Stimulated activated CD4-positive, alpha-beta T cell treated with anti-CD3 and anti-CD28 coated beads, Interleukin-1b, Interleukin-23, amount 100 ng/mL, for 1 hour (primary cell): ENCODE measurements at places on chromosomes 11 and 22.

GRCh38 chr22:28426346-28427132 lies 253.1 kb downstream of the TTC28 start:
- no peak for DNase-seq

- no peak for DNase-seq
Measured at GRCh38 chr11:93541884-93542810, 1.0 kb downstream of the SMCO4 start.

GRCh38 chr11:73312851-73313327 lies 4.8 kb downstream of the ARHGEF17 start:
- DNase-seq = no peak

DNA sequence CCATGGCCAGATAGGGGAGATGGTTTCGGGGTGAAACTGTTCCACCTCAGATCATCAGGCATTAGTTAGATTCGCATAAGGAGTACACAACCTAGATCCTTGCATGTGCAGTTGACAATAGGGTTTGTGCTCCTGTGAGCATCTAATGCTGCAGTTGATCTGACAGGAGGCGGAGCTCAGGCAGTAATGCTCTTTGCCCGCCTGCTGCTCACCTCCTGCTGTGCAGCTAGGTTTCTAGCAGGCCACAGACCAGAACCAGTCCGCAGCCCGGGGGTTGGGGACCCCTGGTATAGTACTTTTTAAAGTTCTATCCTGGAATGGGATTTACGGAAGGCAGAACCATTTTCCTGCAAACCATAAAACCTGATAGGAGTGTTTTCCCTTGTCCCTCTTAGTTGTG lies 54.6 kb downstream of the POLD3 start:
- no peak for DNase-seq

GRCh38 chr11:27464909-27465308 lies 7.7 kb downstream of the LGR4 start:
- no peak for DNase-seq

GRCh38 chr11:35090125-35090524 lies 48.8 kb upstream of the CD44 start:
- no peak for DNase-seq

DNA sequence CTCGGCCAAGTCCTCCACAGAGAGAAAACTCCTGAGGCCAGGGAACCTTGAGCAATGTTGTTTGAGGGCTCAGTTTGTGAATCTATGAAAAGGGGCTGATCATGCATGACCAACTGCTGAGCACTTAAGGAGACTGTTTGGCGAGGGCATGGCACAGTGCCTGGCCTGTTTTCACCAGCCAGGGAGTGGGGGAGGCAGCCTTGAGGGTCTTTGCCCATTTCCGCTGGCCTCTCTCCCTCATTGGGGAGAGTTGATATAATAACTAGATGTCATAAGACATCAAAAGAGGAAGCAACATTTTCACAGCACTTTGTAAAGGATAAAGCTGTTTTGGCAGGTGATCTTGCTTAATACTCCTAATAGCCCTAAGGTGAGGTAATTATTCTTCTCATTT lies 110.6 kb downstream of the TP53I11 start:
- no peak for DNase-seq

GRCh38 chr11:31422703-31423102 lies 53.0 kb downstream of the DNAJC24 start:
- no peak for DNase-seq

DNA sequence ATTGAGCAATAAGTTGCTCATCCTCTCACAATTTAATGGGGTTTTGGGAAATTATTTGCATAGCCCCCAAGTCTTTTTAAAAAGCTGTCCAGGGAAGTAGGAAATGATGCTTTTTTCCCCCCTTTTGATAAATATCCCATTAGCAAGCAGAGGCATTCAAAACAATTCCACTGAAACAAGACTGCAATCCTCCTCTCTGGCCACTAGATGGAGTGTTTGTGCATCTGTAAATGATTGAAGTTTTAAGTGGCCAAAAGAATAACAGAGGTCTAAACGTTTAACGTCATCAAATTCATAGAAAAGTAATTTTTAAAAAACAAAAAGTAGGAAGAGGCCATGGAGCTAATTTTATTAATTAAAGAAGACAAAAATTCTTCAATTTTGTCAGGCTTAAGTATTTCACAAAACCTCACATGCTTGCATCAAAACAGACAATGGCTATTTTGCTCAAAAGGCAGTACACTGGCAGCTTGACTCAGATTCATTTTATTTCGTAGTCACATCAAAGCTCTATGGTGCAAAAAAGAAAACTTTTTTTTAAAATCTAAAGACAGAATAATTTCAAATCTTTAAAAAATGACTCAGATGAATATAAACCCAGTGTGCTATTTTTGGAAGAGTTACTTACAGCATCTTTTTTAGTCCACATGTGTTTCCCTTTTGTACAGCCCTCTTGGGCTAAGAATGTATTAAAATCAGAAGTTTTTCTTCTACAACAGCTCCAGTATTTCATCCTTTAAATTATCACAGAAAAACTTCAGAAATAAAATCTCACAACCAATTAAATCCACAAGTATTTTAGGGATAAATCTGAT lies 17.8 kb downstream of the CHORDC1 start:
- no peak for DNase-seq

DNA sequence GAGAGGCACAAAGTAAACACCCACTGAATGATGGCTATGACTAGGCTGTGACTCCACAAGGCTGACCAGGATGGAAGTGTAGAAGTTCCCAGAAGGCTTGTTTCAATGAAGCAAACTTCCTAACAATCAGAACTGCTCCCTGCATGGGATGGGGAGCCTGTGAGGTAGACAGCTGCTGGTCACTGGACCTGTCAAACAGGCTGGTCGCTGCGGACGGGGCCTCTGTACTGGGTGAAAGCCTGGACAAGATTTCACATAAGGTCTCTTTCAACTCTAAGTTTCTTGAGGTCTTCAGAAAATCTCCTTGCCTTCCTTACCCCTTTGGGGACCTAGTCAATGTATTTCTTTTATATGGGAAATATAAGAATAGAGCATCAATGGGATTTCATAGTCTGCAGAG lies 438.2 kb downstream of the BUD13 start:
- no peak for DNase-seq

- no peak for DNase-seq
Measured at GRCh38 chr22:41395531-41396240, 13.9 kb downstream of the TEF start.

DNA sequence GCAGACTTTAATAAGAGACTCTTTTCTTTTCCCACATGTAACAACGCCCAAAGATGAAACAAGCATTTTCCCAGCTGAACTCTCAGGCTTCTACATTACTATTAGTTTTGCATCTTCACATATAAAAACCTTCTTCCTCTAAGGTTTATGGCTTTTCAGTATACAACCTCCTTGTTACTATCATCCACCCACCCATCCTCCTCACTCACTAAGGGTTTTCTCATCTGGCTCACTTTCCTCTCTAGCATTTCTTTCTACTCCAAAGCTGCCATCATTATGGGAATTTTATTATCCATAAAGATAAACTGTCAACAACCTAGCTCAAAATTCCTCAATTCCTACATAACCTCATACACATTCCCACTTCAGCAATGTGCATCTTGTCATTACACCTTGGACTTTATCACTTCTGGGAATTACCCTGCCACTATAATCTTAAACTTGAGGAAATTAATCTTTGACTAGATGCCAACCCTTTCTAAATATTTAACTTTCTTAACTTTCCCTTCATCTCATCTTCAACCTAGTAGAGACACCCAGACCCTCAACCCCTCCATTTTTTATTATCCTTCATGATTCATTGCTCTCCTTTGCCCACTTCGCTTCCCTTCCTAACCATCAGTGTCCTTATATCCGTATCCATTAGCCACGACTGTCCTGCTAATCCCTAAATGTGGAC lies 30.9 kb downstream of the MTMR2 start:
- DNase-seq = no peak

DNA sequence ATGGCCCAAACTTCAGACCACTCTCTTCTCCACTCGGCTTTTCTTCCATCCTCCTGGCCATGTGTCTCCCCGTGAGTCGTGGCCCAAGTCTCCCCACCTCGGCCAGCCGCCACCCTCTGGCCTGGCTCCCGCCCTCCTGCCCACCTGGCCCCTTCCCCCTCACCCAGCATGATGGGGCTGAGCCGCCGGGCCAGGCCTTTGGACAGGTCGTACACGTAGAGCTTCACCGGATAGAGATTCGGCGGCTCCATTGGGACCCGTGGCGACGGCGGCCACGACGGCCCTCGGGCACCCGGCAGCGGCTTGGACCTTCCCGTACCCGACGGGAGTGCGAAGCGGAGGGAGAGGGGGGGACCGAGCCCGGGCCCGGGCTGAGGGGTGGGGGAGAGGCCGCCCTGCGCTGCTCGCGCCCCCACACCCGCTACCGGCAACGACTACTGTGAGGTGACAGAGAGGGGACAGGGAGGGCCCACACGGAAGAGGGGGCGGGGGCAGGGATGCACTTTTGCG lies at the start of gene DESI1:
TSS of gene DESI1 (minus strand) at position 455 of the 510 bp plus-strand sequence. CDS start at position 251, 204 bp downstream.
- DNase-seq = peak; percentile 22
